ENCODE measurements at places on chromosomes 7 and 10. TPM values are rescaled to one million over a fixed set of nuclear protein-coding genes. Genes with fewer than 3 reads are reported as not detected.

DNA sequence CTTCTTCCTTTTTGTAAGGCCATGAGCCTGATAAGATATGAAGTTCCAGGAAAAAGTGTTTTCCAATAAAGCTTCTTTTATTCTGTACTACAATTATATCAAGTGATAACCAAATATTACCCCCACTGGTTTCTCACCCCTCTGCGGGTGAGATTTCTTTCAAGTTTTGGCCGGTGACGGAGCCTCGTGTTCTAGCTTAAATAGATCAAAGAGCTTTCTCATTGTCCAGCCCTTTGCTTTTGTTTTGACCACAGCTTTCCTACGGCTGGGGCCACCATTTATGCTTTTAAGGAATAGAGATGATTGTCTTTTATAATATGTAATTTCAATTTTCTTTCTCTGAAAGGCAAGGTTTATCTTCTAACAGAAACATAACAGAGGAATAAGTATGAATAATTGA is 196.7 kb upstream of the MTPN start:
- DNase-seq, result no peak

GRCh38 chr7:41391818-41392217 is 311.1 kb downstream of the INHBA start:
- DNase-seq, result no peak

CHN2 gene
- total RNA-seq, result 15.3 TPM

GRCh38 chr10:3658766-3659165 is 126.2 kb downstream of the KLF6 start:
- no peak for DNase-seq

DNA sequence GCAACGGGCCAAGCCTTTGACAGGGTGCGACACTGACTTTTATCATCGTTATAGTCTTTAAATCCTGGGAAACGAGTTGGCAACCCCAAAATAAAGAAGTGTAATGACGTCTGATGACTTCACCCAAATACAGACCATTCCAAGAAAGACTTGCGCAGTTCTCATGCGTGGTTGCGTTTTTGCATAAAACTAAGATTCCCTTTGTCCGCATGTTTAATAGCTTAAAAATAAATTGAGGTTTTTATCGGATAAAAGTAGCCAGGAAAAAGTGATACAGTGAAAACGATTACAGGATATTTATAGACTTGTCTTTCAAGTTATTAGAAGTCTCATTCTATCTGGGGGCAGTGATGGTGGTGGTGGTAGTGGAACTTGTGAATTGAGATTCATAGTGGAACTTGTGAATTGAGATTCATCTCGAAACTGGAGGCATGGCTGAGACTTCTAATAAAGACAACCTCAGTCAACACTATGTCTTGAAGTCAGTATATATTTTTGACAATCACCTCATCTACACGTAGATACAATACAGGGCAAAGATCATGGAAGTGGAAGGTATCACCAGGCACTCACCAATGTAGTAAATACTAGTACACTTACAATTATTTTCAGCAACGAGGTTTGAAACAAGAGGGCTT is 1.2 kb upstream of the NAMPT start:
- no peak for DNase-seq

HABP2 gene
- total RNA-seq, result not detected

DNA sequence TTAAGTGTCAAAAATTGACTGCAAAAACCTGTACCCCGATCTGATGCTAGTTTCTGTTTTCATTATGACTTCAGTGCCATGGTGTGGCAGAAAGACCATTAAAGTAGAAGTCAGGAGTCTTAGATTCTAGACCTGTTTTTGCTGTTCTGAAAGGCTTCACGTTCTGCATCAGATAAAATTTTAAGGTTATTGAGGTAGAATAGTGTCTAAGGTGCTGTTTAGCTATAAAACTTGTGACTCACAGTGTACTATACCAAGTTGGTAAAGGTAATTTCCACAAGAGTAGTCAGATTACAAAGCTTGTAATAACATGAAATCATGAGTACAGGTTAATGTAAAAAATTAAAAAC is 38.6 kb downstream of the ZNRF2 start:
- DNase-seq, result no peak

LIPF gene
- total RNA-seq, result not detected

DNA sequence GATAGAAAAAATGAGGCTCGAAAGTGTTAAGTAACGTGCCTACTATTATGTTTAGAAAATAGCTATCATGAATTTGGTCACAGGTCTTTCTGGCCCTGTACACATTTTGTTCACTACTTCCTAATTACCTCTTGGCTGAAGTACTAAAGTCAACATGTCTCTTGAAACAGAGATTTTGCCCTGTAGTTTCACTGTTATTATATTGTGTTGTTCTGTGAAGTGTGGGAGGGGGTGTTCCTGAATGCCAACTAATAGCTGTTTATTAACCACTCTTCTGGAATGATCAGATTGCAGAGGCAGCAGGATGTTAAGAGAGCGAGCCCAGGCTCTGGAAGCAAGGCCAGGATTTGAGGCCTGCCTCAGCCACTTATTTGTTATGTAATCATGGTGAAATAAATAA is 72.1 kb downstream of the RNF133 start:
- no peak for DNase-seq

C10orf120 gene
- total RNA-seq, result not detected

- DNase-seq, result peak; percentile 75
These were observed 15.1 kb upstream of the NME8 start for GRCh38 chr7:37833107-37833817.

DNA sequence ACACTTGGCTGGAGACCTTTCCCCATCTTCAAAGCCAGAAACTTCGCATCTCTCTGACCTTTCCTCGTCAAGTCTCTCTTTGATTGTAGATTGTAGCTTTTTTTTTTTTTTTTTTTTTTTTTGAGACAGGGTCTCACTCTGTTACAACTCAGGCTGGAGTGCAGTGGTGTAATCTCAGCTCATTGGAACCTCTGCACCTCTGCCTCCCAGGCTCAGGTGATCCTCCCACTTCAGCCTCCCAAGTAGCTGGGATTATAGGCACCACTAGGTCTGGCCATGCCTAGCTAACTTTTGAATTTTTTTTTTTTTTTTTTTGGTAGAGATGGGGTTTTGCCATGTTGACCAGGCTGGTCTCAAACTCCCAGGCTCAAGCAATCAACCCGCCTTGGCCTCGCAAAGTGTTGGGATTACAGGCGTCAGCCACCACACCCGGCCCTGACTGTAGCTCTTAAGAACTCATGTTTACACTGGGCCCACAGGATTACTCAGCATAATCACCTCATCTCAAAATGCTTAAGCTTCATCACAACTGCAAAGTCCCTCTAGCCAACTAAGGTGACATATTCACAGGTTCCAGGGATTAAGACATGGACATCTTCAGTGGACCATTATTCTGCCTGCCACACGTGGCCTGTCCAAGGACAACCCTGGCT is 11.7 kb downstream of the POLL start:
- peak; percentile 21 for DNase-seq

- DNase-seq, result no peak
These were observed 73.2 kb upstream of the CHST15 start for GRCh38 chr10:124166431-124167125.

GRCh38 chr10:26437637-26438461 is at the start of gene APBB1IP:
APBB1IP (plus strand) TSS chr10:26438341; CDS start chr10:26492327, 53,986 bp downstream.
- no peak for DNase-seq

- no peak for DNase-seq
These were observed 88.4 kb downstream of the VPS41 start for GRCh38 chr7:38820571-38820970.

DNA sequence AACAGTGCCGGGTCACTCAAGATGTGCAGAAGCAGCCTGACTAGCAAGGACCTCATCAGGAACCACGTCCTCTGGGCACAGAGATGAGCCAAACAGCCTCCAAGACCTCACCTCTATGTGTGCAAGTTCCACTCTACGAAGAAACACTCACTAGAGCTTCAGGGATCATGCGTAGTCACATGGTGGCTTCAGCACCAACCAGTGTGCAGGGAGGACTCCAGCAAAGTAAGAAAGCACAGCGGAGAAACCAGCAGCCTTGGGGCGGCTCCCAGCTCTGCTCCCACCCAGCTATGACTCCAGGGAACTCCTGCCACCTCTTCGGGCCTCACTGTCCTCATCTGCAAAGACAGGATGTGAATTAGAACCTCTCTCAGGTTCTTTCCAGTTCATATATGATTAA is 58.2 kb downstream of the SLIT1 start:
- no peak for DNase-seq

GRCh38 chr7:127905491-127906330 is 125.5 kb downstream of the LRRC4 start:
- DNase-seq, result peak; percentile 63

DNA sequence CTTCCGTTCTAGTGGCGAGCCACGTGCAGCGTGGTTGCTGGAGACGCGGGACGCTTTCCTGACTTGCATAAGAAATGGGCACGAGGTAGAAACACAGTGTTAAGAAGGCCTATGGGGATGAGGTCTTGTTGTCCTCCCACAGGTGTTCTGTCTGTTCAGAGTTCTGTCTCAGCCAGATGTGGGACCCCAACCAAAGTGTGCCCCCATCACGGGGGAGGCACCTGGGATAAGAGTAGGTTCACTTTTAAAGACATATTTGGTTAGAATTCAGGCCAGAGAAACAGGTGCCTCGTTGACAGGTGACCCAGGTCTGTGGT is 56.0 kb upstream of the PITRM1 start:
- DNase-seq, result no peak

DNA sequence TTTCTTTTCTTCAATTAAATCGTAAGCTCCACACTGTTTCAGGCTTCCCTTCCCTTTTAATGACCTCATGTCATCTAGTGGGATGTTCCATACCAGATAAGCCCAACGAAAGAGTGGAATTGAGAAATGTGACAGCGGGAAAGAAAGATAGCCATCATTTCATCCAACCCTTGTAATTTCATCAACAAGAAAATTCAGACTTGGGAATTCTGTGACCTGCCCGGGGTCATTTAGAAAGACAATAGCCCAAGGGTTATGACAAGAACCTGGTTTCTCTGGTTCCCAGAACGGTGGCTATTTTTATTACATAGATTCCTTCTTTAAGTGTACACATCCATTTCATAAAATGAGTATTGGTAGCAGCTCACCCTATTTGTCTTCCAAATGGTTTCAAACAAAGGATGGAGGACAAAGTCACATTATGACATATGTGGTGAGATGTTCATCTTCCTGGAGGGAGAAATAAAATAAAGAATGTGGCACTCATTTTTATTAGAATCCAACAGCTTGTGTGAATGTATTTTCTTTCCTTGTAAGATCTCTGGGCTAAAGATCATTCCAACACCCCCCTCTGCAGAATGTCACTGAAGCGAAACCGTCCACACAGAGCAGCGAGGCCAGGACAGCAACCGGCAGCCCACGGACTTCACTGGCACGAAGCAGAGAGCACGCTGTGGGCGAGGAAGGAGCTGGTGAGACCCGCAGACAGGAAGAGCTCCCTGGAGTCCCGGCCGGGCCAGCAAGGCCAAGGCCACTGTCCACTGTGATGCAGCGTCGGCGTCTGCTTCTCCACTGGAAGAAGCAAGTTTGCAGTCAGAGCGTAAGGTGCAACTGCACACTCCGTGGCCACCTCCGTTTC is 199.9 kb downstream of the KLF6 start:
- DNase-seq, result no peak

OR2A7 gene
- 0.11 TPM for total RNA-seq

GIMAP4 gene
- not detected for total RNA-seq

CDH23 gene
- total RNA-seq, result 0.21 TPM

DNA sequence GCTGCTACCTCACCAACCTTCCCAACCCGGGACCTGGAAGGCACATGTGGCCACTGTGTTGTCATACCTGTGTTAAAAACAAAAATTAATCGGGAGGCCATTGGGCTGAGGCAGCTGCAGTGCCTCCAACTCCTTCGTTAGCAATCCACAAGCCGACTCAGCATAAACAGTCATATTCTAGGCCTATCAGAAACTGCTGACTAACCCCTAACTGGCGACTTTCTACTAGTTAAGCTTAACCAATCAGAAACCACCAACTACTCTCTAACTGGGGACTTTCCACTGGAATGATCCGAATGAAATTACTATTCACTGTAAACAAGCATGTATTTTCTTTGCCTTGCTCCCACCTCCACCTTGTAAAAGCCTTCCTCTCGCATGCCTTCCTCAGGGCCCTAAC is 14.1 kb upstream of the TMEM72 start:
- no peak for DNase-seq

OPN4 gene
- not detected for total RNA-seq

DNA sequence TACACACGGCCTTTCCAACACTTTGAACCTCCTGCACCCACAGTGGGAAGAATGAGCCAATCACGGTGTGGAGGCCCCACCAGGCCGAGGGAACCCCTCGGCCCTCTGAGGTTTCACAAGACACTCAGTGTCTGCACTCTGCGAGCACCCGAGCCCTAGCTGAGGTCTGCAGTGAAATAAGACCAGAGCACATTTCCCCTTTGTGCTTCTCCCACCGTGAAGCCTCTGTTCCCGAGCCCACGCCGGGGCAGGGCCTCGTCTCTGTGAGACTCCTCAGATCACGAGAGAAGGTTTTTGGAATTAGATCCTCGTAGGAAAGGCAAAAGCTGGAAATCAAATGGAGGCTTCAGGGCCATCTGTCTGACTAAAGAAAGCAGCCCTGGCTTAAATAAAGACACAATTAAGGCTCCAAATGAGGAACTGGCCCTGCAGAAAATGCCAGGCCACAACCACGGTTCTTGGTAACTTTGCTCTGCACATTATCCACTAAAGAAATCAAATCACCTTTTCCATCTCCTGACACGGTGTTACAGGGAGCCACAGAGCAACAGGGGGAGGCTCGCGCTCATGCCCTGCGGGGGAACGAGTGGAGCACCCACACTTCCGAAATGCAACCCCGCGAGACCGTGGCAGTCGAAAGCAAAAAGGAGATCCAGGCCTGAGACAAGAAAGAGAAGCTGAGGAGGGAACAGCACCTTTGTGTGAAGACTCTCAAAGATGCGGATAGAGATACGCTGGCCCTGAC is 43.7 kb downstream of the FAM53B start:
- no peak for DNase-seq

DNA sequence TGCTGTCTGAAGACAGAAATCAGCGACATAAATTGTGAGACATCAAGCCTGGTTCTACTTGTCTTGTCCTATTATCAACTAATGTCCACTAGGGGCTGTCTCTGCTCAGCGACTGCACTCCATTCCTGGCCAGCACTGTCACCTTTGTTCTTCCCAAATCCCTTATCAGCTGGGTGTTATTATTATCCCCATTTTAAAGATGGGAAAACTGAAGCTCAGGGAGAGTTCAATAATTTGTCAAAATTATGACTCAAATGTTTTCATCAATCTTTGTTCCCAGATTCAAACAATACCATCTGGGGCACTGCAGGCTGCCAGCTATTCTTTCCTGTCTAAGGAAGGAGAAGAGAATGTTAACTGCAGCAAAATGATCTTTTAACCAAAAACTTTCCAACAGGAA is 431.6 kb upstream of the NFE2L3 start:
- DNase-seq, result peak; percentile 29

- DNase-seq, result no peak
These were observed 344.2 kb upstream of the MKI67 start for GRCh38 chr10:128470321-128470965.

GRCh38 chr10:60313589-60313952 is 76.1 kb downstream of the ANK3 start:
- DNase-seq, result no peak

- DNase-seq, result no peak
These were observed 67.3 kb upstream of the TPK1 start for GRCh38 chr7:144903201-144903600.

- peak; percentile 70 for DNase-seq
These were observed 16.0 kb upstream of the GALNTL5 start for GRCh38 chr7:151940048-151940811.

Data from Daoy (cell line).